ENCODE measurements at places on chromosomes 6 and 20.

DNA sequence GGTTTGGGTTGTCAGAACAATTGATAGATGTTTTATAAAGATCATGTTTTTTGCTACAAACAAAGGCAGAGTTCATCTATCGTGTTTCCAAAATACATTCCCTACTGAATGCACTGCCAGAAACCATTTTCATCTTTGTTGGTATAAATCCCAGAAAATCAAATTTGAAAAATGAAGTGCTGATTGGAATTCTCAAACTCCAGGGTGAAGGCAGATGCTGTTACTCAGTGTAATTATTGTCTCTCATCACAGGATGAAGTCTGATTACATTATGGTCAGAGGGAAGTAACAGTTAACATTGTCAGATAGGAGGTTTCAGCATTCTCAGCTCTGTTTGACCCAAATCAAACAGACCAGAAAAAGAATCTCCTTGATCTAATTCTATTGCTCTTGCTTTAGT, 198.4 kb upstream of the KCNK16 start:
- no peak for DNase-seq

GRCh38 chr6:393391-394221, 2.1 kb downstream of the IRF4 start:
- DNase-seq = no peak

DNA sequence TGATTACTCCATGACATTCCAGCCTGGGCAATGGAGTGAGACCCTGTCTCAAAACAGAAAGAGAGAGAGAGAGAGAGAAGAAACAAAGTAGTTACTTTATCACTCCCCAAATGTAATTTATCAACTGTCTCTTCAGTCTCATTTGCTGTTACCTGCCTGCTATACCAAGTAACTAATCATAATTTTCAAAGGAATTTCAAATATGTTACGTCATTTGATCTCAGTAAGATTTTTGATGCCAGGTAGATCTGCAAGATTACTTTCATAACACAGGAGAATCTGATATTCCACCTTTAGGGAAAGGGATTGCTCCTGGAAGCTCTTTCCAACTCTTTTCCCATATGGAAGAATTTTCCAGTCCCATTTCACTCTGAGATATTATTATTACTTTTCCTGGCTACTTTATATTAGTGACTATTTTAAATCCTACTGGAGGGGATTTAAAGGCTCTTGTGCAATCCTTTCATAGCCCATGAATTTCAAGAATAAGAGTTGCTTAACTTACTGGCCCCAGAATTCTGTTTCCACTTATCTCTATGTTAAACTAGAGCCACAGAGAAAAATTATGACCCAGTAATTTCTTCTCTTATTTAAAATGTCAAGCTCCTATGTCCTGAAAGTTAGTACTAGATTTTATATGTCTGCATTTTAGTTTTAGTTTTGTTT, 390.2 kb upstream of the FLRT3 start:
- no peak for DNase-seq

DNA sequence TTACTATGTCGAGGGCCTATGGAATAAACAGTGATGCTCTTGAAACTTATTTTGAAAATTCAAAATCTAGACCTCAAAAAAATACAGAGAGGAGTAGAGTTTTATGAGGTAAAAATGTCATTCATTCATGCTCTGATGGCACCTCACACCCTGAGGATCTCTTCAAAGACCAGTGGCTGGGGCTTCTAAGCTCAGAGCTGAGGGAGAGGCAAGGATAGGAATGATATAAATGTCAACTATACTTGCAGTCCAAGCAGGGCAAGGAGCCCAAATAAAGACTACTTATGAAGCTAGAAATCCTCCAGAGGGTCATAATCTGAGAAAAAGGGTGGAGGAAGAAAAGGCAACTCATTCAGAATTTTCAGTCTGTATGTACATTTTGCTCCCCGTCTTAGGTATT, 136.7 kb upstream of the CARMIL1 start:
- no peak for DNase-seq

DNA sequence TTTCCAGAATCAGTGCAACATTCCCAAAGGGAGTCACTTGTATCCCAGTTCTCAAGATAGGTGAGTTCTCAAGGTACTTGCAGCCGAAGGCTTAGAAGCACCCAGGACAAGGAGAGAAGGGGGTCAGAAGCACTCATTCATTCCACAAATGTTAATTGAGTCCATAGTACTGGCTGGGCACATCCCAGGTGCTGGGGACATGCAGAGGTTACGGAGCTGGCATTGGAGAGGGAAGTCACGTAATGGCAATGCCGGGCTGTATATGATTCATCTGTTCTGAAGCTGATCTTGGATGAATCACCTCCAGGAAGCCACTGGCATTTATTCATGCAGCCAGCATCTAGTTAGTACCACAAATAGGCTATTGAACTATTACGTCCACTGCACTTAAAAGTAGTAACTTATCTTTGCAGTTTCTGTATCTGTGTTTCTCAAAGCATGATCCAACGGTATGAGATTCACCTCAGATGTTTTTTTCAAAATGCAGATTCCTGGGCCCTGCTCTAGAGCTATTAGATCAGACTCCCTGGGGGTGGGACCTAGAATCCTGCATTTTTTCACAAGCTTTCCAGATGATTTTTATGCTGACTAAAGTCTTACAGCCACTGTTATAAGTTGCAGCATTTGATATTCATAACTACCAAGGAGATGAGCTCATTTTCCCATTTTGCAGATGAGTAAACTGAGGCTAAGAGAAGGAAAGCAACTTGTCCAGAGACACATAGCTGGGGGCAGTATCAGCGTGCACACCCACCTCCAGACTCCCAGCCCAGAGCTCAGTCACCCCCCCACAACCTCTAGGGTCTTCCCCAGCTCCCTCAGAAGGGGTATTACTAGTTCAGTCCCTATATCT, 44.1 kb upstream of the ID1 start:
- no peak for DNase-seq

DNA sequence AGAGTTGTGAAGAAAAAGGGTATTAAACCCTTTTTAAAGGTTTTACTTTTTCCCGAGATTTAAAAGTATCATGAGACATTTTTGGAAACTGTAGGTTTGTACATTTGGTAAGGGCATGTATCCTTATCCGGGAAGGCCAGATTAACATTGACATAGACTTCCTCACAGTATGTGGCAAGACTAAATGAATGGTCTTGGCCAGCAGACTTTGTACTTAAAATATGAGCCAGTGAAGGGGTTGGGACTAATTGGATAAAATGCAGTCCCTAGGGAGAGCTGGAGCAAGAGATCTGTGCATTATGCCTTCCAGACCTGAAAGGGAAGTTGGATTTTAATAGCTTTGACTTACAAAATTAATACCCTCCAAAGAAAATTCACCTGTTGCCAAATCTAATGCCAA, 60.4 kb upstream of the CCN2 start:
- no peak for DNase-seq

- no peak for DNase-seq
Observed at GRCh38 chr6:77454386-77454785, 8.9 kb downstream of the HTR1B start.

- DNase-seq = no peak
Observed at GRCh38 chr6:35173427-35174087, 32.4 kb upstream of the TCP11 start.

Data from NK-92 treated with Interleukin-12 subunit alpha and Interleukin-12 subunit beta, amount 100 ng/mL, for 24 hours (cell line).